ENCODE measurements at places on chromosomes 5 and 9.

GRCh38 chr9:130128251-130128650 lies 44.0 kb upstream of the NCS1 start:
- DNase-seq: peak; percentile 16

GRCh38 chr5:92890841-92891244 lies 690.2 kb downstream of the NR2F1-AS1 start:
- DNase-seq: no peak

- no peak for DNase-seq
These were observed 6.1 kb upstream of the ADGRD2 start for GRCh38 chr9:124444166-124444565.

DNA sequence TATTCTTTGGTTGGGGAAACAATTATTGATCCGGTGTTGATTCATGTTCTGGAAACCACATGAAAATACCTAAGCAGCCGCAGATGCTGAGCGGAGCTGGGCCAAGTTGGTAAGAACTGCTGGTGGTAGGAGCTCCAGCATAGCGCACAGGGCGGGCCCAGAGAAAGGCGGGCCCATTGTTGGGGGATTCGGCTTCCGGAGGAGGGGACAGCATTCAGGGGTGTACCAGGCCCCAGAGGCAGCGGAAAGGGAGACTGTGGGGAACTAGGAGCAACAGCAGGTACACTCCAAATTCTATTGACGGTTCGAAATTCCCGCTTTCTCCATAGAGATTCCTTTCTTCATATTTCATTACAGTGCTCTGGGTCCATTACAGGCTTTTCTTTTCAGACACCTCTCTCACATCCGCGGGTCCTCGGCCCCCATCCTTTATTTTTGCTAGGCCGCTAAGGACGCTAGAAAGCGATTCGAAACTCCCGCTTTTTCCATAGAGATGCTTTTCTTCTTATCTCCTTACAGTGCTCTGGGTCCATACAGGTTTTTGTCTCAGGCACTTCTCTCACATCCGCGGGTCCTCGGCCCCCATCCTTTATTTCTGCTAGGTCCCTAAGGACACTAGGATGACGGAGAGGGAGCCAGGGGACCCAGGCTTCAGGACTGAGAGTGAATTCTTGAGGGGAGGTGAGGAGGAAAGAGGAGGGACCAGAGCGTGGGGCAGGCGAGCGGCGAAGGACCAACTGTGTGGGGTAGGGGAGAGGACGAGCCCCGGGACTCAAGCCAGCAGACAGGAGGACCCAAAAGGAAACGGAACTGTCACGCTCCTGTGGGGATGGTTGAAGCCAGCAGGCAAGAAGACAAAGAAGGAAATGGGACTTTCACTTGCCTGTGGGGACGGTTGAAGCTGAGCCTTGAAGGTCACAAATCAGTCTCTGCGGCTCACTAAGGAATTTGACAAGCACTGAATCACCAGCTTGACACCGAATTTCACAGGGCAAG lies at the start of gene CCDC152:
CCDC152 (plus strand) TSS at position 213 of the 996 bp plus-strand sequence. CDS start 2,304 bp downstream, outside the sequence.
- DNase-seq: peak; percentile 55

- DNase-seq: no peak
These were observed 120.9 kb downstream of the ADAMTSL1 start for GRCh38 chr9:18594837-18595236.

- no peak for DNase-seq
These were observed 90.7 kb downstream of the PPARGC1B start for GRCh38 chr5:149820536-149821510.

GRCh38 chr5:146706321-146706972 lies 172.1 kb downstream of the PPP2R2B start:
- DNase-seq: no peak

- no peak for DNase-seq
These were observed 31.4 kb downstream of the CFAP77 start for GRCh38 chr9:132441404-132441803.

DNA sequence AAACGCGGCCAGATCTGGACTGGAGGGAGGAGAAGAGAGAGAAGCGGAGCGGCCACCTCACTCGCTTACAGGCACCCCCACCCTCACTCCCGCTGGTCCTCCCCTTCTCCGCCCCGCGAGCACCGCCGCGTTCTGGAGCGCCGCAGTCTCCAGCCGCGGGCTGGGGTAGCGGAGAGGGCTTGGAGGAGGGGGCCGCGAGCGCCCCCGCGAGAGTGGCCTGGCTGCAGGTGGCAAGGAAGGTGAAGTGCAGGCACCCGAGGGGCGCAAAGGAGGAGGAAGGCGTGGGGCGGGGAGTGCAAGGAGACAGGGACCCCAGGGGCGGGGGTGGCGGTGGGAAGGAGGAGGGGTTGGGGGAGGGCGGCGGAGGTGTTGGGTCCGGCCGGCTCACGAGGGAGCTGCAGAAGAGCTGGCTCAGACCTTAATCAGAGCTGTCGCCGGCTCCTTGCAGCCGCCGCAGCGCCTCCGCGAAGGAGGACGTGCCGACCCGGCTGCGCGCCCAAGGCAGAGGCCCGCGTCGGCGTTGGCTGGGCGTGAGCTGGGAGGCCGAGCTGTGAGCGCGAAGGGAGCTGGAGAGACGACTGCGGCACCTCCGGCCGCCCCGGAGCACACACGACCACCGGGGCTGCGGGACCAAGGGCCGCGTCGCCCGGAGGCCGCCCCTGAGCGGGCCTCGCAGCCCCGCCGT lies at the start of gene DMRT3:
DMRT3 (plus strand) TSS at position 398 of the 685 bp plus-strand sequence. CDS start 347 bp downstream, outside the sequence.
- DNase-seq: no peak

All from myocyte (in vitro differentiated cells).